ENCODE measurements at places on chromosomes 1 and 21. TPM values are rescaled to one million over a fixed set of nuclear protein-coding genes. Genes with fewer than 3 reads are reported as not detected.

The RIPPLY3 gene
- polyA plus RNA-seq = not detected

DNA sequence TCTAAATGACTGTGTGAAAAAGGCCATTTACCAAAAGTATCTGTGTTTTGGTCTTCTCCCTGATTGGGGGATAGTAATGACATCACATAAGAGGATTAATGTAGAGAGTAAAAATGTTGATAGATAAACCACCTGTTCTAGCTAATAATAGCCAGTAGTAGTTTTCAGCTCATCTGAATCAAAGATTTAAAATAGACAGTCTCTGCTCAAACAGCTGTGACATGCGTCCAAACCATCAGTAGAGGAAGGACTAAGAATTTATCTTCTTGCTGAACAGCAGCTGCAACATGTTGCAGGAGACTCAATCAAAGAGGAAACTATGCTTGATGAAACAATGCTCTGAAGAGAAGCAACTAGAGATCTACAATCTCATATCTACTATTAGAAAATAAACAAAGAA is 21.4 kb downstream of the TMPRSS15 start:
- DNase-seq = no peak

- no peak for DNase-seq
These were observed 10.1 kb upstream of the TMEM52 start for GRCh38 chr1:1929102-1929638.

The LYPLAL1 gene
- polyA plus RNA-seq = 28.5 TPM

The LCE1D gene
- not detected for polyA plus RNA-seq

GRCh38 chr1:84390226-84390625 is 8.1 kb upstream of the DNASE2B start:
- DNase-seq = no peak

- DNase-seq = no peak
These were observed 155.3 kb downstream of the MAGI3 start for GRCh38 chr1:113545626-113546025.

The AK5 gene
- polyA plus RNA-seq = 13.6 TPM

The NFASC gene
- not detected for polyA plus RNA-seq

The GNAT2 gene
- not detected for polyA plus RNA-seq

The SERPINC1 gene
- polyA plus RNA-seq = not detected

The CELA3A gene
- polyA plus RNA-seq = not detected

DNA sequence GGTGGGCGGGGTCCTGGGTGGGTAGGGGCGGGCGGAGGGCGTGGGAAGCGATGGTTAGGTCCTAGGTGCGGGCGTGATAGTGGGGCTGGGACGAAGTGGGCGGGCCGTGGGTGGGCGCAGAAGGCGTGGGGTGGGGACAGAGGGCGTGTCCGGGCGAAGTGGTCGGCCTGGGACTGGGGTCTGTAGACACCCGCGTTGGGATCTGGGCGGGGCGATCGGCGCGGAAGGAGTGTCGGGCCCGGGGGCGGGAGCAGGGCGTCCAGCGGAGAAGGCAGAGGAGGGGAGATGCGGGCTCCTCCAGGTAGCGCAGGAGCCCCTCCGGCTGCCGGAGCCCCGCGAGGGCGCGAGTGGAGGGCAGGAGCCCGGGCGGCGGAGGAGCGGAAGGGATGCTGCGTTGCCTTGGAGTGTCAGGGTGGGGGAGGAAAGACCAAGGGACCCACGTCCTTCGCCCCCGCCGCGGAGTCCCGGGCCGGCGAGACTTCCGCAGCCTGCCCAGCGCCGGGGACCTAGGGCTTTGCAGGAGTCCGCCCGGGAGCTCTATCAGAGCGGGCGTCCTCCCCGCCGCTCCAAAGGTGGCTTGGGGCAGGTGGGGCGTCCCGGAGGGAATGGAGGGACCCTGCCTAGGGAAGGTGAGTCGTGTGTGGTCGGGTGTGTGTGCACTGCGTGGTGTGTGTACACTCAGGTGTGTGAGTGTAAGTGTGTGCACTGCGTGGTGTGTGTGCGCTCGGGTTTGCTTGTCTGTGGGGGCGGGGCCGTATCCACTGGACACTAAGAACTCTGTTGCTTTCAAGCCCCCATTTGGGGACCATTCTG is 27.0 kb upstream of the PRSS38 start:
- no peak for DNase-seq

DNA sequence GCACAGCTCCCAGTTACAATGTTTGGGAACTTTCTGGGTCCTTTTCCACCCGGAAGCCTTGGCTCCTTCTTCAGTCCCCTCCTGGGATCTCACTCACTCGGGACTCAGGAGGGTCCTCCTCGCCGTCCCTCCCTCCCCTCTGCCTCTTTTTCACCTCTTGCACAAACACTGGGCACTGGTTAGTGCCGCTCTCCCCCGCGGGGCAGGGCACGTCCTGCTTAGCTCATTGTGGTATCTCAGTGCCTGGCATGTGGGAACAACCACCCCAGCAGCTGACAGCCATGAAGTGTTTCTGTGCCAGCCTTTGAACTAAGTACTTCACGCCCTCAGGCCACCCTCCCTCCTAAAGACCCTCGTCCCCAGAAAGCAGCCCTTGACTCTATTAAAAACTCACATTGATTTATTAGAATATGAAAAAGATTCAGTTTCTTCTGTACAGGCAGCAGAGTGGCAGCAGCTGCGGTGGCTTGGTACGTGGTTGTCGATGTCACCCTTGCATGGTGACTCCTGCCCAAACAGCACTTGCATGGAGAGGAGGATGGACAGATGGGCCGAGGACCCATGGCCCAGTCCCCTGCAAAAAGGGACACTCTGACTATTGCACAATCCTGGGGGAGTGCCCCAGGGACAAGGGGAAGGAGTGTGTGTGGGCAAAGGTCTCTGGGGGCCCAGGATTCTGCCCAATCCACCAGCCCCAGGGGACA is 56.3 kb downstream of the SLC9A1 start:
- no peak for DNase-seq

- no peak for DNase-seq
These were observed 20.7 kb upstream of the MFSD2A start for GRCh38 chr1:39933956-39934941.

The LRRN2 gene
- not detected for polyA plus RNA-seq

The SLAMF9 gene
- not detected for polyA plus RNA-seq

The CA6 gene
- not detected for polyA plus RNA-seq

DNA sequence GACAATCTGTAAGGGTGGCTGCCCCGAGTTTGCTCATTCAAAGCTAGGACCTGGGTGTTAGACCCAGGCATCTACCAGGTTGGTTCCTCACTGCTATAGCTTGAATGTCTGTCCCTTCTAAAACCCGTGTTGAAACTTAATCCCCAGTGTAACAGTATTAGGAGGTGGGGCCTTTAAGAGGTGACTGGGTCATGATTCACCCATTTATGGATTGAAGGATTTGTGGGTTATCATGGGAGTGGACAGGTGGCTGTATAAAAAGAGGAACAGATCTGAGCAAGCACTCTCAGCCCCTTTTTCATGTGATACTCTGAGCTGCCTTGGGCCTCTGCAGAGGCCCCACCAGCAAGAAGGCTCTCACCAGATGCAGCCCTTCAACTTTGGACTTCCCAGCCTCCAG is 29.4 kb downstream of the PSMG1 start:
- no peak for DNase-seq

The FAM3B gene
- not detected for polyA plus RNA-seq

GRCh38 chr1:38031513-38031866 is 15.1 kb downstream of the POU3F1 start:
- DNase-seq = no peak

- DNase-seq = no peak
These were observed 8.2 kb downstream of the RCOR3 start for GRCh38 chr1:211267204-211267857.

DNA sequence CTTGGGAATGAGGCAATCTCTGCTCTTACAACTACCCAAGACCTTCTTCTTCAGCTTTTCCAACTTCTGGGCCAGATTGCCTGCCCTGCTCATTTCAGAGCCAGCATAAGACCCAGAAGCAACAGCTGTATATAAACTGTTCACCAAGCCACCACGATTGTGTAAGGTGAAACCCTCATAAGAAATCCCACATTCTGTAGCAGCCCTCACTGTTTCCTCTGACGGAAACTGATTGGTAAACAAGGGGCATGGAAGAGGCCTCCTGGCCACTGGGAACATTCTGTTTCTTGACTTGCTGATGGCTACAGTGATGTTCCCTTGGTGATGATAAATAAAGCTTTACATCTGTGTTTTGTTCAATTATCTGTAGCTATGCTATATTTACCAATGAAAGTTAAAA is 39.7 kb upstream of the EXO1 start:
- DNase-seq = no peak

- DNase-seq = peak; percentile 67
These were observed 8.0 kb upstream of the COL6A1 start for GRCh38 chr21:45973475-45974072.

GRCh38 chr1:245475961-245476516 is 321.3 kb downstream of the KIF26B start:
- DNase-seq = no peak

The PDC gene
- polyA plus RNA-seq = not detected

DNA sequence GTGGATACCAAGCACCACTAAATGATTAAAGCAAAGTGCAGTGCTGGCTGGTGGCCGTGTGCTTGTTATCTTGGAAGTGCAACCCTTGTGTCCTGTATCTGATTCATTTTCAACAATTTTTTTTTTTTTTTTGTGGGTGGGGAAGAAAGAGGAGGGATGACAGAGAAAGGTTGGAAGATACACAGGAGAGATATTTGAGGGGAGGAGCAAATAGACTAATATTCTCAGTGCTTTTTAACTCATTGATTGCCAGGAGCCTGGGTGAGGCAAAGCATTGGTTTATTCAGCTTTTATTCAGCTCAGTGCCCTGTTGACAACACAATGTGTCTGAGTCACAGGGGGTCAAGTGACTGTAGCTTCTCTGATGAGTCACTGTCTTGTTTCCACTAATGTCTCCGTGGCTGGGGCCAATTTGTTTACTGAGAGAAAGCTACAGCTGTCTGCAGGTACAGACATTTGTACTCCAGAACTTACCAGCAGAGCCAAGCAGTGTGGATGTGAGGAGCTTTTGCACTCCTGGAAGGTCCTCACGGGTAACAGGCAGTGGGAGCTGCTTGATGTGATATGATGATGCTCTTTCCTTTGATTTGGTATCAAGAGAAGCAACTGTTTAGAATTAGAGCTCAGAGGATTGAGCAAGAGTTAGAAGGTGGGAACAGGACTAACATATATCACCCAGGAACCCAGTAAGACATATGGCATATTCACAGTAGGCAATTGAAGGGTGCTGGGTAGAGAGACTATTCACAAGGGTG is 23.6 kb upstream of the DNM3 start:
- DNase-seq = no peak

The AMY1A gene
- polyA plus RNA-seq = not detected

DNA sequence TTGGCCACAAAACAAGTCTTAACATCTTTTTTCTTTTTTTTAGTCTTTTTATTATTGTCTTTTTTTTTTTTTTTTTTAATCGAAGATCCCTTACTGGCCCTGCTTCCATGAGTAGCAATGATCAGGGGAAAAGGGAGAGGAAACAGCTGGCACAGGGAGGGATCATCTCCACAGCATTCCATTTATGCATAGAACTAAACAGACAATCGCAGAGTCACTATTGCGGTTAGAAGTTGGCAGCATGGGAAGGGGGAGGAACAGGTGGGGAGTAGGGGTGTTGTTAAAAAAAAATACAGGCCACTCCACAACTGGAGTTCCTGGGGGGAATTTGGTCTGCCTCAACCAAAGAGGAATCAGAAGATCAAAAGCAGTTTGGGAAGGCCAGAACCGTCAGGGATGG is 55.4 kb downstream of the C1orf185 start:
- DNase-seq = no peak

GRCh38 chr1:240610636-240611035 is 1.3 kb downstream of the GREM2 start:
- no peak for DNase-seq

DNA sequence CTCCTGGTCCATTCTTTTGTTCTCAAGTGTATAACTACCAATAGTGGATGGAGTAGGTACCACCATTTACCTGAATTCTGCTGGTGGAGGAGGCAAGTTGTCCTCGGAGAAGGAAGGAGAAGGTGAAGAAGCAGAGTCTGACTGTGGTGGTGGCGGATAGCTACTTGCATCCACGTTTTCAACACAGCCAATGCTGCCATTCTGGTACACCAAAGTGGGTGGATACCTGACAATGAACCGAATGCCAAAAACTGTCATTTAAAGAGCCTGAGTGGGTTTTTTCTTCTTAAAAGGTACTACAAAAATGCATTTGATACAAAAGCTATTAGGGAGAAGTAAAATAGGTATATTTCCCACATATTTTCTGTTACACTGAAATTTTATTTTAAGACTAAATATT is 20.1 kb downstream of the GPR3 start:
- DNase-seq = no peak

The PLA2G4A gene
- polyA plus RNA-seq = not detected

GRCh38 chr21:26743524-26743923 is 101.7 kb downstream of the ADAMTS1 start:
- DNase-seq = no peak

GRCh38 chr21:21084179-21084578 is 86.0 kb downstream of the NCAM2 start:
- no peak for DNase-seq

- DNase-seq = no peak
These were observed 789 bp upstream of the S100A14 start for GRCh38 chr1:153616917-153617311.

DNA sequence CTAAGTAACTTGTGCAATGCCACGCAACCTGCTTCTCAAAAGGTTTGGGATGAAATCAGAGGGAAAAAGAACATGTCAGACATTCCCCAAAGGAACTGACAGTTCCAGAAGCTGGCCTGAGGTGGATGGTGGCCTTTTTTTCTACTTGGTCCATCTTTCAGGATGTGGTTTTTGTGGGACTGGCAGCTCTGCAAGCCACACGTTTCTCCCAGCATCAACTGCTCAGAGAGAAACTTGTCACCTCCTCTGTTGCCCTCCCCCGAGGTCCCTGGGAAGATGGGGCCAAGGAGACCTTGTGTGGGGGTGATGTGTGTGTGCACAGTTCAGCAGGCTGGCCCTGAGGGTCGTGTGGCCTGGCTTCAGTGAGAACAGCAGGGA is 2.5 kb upstream of the DHRS3 start:
- peak; percentile 75 for DNase-seq

DNA sequence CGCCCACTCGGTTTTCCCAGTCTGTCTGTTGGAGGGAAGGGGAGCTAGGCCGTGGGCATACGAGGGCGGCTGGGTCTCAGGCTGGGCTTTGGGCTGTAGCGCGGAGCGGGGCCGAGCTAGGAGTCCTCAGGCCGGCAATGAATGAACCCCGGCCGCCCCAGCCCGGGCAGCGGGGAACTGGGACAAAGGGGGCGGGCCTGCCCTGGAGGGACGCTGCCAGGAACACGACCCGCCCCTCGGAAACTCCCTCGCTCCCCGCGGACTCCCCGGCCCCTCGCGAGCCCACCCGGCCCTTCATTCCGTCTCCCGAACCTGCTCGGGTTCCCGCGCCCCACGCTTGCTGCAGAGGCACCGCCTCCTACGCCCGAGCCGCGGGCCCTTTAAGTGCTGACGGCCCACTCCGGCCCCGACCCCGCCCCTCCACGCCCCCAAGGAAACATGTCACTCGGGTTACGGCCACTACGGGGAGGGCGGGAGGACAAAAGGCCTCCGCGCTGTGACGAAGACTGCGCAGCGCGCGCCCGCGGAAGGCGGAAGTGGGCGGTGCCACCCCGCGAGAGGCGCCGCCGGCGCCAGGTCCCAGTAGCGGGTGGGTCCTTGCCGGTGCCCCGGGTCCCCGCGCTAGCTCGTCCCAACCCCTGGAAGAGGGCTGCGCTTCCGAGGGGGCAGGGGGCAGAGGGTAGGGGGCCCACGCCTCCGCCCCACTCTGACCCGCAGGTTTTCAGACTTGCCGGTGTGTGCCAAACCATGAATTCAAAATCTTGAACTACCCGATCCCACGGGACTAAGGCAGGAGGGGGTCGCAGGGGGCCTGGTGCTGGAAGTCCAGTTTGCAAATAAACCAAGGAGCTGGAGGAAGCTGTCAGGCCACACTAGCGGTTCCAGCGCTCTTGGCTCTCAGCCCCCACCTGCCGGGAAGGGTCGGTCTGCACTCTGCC is at the start of gene GALE:
TSS of gene GALE (minus strand) at position 355 of the 938 bp plus-strand sequence. CDS start 1,747 bp downstream, outside the sequence.
- DNase-seq = peak; percentile 94

The HLX gene
- not detected for polyA plus RNA-seq

Measured in immature natural killer cell (primary cell).